BJ (cell line): ENCODE measurements at places on chromosomes 7 and 10.

- no peak for DNase-seq
Observed at GRCh38 chr10:67242528-67242927, 316.7 kb downstream of the LRRTM3 start.

DNA sequence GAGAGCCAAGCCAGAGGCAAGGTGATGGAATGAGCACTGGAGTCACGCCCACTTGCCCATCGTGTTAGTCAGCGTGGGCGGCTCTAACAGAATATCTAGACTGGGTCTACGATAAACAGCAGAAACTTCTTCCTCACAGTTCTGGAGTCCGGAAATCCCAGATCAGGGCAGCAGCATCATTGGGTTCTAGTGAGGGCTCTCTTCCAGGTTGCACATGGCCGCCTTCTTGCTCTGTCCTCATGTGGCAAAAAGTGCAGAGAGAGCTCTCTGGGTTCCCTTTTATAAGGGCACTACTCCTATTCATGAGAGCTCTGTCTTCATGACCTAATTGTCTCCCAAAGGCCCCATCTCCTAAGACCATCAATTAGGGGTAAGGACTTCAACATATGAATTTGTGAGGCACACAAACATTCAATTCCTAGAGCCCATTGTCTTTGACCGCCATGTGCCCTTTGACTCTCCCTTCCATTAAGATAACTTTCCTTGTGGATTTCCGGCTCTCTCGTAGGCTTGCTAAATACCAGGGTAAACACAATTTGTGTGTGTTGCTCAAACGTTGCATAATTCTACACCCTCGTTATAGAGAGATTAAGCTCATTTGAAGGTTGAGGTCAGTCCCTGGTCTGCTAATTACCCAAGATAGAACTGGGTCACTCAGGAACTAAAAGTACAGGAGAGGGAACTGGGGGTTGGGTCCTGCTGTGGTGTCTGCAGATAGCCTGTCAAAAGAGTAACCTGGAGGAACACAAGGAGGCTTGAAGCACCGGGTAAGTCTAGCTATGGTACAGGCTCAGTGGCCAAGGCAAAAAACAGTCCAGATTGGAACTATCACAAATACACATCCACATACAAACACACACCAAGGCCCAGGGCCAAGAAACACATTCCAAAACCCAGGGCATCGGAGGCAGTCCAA, 28.7 kb upstream of the USP6NL start:
- no peak for DNase-seq

- DNase-seq, result no peak
Observed at GRCh38 chr10:110378006-110378405, 73.3 kb upstream of the SMNDC1 start.

- DNase-seq, result peak; percentile 4
Observed at GRCh38 chr7:118195837-118196474, 12.0 kb downstream of the LSM8 start.

DNA sequence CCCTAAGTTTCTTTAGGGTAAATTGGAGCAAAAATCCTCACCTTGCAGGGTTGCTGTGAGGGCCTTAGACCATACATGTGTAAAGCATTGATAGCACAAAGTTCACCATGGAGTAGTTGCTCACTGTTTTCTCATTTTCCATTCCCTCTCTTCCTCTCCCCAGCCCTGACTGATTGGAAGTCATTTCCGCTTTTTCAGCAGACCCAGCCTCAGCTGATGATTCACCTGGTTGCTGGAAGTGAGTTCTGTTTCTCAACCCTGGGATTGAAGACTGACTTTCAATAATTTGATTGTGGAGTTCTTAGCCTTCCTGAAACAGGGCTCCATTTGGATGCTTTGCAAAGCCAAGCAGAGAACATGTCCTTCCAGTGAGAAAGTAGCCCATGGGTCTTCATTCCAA, 107.0 kb downstream of the PLXNA4 start:
- DNase-seq, result no peak

- DNase-seq, result no peak
Observed at GRCh38 chr7:114653364-114654088, 238.9 kb downstream of the FOXP2 start.

DNA sequence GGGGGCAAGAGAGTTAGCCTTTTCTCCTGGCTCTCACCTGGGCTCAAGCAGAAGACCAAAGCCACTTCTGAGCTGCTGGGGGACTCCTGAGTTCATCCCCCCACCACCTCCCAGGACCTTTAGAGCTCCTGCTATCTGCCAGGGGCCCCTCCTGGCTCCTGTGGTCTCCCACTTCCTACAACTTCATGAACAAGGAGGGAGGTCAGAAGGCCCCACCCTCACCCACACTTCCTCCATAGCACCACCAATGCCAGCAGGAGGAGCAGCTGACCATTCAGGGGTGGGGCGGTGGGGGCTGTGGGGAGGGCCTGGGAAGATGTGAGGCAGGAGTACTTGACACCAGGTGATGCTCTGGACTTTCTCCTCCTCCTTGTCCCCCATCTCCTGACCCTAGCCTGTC, 32.6 kb upstream of the ADCYAP1R1 start:
- DNase-seq, result no peak

DNA sequence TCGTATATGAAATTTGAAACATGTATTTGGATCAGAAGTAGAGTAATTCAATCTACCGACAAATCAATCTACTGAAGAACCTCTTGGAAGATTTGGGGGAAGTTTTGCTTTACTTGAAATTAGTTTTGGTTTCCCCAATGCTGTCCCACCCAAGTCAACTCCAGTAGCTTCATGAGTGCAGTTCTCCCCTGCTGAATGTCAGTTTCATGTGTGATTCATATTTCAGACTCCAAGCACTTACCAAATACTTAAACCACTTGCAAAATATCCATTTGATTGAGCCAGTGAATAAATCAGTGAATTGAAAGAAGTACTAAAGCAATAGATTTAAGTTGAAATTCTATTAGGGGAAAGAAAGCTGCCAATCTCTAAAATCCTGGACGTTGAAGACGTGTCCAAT, 9.3 kb downstream of the CALML5 start:
- DNase-seq, result no peak

DNA sequence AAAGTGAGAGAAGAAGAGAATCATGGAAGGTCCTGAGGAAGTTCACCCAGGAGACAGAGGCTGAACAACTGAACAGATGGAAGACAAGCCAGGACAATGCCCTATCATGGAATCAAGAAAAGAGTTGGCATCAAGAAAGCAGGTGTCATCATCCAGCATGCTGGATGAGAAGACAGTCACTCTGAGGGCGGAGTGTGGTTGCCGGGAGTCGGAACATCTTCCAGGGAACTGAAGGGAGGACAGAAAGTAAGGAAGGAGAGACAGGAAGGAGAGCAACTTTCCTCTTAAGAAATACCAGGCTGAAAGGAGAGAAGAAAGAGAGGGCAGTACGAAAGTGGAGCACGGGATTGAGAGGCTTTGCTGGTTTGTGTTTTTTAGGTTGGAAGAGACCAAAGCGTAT, 654.5 kb upstream of the CELF2 start:
- DNase-seq, result no peak

GRCh38 chr10:103584216-103585010, 90.9 kb downstream of the NEURL1 start:
- no peak for DNase-seq

- DNase-seq, result no peak
Observed at GRCh38 chr7:23383225-23383624, 84.1 kb downstream of the MALSU1 start.

DNA sequence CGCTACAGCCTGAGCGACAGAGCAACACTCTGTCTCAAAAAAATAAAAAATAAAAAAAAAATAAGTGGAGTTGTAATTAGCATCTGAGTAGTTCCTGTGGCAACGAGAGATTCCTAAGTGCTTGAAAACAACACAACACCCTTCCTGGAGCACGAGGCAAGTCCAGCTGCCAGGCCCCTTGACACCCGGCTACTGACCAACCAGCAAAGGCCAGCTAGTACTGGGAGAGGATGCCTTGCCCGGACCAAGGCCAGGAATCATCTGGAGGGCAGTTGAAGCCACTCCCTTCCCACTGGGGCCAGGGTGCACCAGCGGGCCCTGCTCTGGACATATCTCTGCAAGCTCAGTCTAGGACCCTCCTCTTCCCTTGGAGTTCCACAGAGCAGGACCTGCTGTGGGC, 536 bp downstream of the C10orf105 start:
- no peak for DNase-seq

GRCh38 chr10:120710076-120710475, 141.1 kb upstream of the WDR11 start:
- DNase-seq, result no peak

DNA sequence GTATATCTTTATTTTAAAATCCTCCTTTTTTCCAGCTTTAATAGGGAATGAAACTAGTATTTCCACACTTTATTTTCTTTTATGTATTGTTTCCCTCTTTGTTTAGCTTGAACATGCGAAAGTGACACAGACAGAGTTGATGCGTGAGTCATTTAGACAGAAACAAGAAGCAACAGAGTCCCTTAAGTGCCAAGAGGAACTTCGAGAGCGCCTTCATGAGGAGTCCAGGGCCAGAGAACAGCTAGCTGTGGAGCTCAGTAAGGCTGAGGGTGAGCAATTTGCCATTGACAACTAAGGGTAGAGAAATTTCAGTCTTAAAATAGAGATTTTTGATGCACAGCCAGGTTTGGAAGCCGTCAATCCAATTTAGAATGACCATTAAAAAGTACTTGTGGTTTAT, 73.1 kb downstream of the CYP51A1 start:
- no peak for DNase-seq

GRCh38 chr10:51000976-51001375, 73.3 kb upstream of the PRKG1 start:
- DNase-seq, result no peak

DNA sequence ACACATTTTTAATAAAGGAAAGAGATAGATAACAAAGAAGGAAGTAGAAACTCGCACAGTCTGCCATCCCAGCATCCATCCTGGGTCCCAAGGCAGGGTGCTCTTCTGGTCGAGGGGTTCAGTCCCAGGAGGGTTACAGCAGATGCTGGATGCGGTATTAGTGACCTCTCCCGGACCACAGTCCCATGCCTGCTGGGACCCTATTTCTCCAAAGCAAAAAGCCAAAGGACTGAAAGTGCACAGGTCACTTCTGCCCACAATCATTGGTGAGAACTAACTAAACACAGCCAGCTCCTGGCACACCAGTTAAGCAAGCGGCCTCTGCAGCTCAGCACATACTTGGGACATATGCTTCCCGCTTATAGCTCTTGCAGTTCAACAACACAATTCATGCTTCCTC, 96.1 kb upstream of the HABP2 start:
- no peak for DNase-seq

DNA sequence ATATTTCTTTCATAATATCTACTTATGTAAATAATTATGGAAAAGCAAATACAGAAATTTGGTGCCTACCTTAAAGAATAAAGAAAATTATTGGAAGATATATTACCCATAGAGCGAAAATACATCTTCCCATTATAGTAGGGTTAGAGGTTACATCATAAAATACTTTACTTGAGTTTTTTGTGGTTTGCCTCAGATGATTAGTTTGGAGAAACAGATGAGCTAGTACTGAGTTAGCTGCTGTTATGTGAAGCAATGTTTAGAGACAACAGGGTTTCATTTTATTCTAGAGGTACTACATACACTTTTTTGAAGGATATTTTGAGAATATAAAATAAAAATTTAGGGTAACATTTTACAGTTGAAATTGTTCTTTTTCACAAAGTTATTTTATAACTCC, 2.9 kb upstream of the MLLT10 start:
- DNase-seq, result no peak

DNA sequence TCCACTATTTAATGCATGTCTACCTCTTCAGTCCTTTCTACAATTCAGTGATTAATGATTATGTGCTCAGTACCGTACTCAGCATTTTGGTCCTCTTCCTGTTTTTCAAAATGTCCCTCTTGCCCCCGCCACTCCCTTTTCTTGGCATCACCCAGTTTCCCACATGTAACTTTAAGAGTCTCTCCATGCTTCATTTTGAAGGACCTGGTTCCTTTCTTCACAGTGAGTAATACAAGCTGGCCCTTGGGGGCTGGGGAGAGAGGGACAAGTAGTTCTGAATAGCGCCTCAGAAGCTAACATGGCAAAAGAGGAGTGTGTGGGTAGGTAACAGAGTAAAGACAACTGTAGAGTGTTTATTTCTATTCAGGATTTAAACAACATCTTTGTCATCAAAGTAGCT, 34.6 kb upstream of the SLIT1 start:
- DNase-seq, result no peak

- DNase-seq, result no peak
Observed at GRCh38 chr7:140027858-140028257, 34.9 kb downstream of the PARP12 start.

DNA sequence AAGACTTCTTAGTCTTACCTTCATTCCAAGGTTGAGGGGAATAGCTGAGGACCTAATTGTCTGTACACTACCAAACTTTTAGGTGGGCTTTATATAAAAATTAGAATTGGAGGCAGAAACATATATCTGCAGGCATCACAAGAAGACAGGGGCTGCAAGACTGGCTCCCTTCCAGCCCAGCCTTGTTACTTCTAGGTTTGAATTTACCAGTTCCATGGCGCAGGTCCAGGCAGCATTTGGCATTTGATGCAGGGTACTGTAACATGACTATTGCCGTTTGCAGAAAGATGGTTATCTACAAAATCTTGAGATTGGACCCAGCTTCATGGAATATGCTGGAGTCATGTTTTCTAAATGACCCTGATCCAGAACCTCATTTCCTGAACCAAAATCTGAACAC, 105.4 kb upstream of the RHOBTB1 start:
- no peak for DNase-seq

DNA sequence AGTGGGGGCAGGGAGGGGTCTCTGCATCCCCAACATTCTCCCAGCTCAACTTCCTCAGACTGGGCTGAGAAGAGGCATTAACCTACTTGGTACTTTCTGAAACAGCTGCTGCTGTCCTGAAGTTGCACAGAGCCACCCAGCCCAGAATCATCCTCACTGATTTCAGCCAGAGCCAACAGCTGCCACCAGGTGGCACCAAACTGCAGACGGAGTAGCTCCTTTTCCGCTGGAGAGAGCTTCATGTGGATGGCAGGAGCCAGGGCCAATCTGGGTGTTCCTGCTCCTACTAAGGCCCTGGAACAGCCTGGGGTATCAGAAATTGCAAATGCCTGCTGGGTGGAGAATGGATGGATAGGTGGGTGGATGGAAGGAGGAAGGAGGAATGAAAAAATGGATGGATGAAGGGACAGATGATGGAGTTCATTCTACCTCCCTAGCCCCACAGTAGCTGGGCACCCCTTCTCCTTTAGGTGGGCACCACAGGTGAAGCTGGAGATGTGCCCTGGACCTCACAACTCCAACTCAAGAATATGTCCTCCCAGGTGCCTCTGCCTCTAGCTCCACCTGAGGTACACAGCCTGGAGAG, 11.8 kb upstream of the DRGX start:
- no peak for DNase-seq

- peak; percentile 10 for DNase-seq
Observed at GRCh38 chr10:66931340-66931948, 5.6 kb downstream of the LRRTM3 start.

DNA sequence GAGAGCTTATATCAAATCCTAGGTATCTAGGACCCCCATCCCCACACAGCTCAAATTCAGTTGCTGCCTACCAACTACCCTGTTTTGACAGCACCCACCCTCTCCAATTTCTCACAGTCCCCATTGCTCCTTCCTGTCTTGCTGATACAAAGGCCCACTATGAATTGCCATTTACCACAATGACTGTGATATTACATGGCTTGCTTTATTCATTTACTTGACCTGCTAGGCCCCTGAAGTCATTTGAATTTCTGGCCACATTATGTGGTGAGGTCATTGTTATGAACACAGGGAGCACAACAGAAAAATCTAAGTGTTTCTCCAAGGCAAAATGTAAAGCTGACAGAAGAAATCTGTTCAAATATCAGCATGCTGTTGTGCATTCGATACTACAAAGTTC, 101.4 kb downstream of the PPP1R17 start:
- DNase-seq, result no peak

- DNase-seq, result no peak
Observed at GRCh38 chr10:132419538-132420468, 22.8 kb downstream of the PWWP2B start.

GRCh38 chr7:83608716-83609115, 40.2 kb downstream of the SEMA3E start:
- DNase-seq, result no peak
